SHP77 treated with DMSO at 0.1 percent for 48 hours (cell line): ENCODE measurements at places on chromosomes 16 and 17.

- no peak for DNase-seq
Observed at GRCh38 chr16:55257966-55258613, 65.9 kb upstream of the IRX6 start.

DNA sequence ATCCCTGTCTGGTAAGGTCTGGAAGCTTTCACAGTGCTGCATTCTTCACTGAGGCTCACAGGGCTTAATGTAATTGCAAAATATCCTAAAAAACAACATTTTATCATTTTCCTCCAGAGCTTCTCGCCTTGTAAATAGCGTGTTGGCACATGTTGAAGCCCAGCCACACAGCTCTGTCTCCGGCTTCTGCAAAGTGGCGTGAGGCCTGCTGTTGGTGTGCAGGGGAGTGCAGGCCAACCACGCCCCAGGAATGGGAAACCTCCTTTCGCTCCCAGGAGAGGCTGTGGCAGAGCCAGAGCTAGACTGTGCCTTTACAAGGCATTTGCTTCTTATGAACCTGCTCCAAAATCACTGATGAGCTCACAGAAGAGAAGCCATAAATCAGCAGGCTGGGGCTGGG is 248.2 kb upstream of the MAF start:
- no peak for DNase-seq

DNA sequence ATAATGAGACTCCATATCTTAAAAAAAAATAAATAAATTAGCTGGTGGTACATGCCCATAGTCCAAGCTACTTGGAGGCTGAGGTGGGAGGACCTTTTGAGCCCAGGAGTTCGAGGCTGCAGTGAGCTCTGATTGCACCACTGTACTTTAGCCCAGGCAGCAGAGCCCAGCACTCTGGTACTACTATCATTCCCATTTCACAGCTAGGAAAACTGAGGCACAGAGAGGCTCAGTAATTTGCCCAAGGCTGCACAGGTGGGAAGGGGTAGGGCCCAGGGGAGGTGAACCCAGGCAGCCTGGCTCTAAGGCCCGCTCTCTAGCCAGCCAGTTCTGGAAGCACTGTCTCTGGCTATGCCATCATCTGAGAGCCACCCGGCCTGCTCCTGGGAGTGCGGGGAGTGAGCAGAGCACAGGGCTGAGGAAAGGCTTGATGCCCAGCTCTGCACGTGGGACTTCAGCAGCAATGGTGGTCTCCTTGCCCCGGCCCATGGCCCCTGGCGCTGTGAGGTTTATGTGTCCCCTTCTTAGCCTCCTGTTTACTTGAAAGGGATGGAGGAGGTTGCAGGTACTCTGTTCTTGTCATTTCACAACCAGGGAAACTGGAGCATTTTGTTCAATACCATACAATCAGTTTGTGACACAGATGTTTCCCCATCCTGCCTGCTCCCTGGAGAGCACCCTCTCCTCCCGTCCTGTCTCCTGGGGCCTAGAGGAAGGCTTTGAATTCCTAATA is 222.3 kb downstream of the KATNIP start:
- DNase-seq: no peak

DNA sequence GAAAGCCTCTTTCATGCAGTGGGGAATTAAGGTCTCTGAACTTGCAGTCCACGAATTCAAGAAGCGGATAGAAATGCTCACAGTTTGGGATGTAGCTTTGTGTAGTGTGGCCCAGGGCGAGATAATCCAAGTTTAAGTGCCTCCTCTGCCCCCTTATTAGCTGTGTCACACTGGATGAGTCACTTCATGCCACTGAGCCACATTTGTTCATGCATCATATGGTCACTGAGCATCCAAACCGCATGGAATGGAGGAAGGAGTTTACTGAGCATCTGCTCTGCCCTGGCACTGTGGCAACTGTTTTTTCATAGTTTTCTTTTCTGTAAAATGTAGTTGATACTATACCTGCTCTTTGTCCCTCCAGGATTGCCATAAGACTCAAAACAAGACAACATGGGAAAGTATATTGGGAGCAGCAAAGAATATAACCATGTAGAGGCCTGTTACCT is 15.1 kb upstream of the DHX8 start:
- DNase-seq: no peak

DNA sequence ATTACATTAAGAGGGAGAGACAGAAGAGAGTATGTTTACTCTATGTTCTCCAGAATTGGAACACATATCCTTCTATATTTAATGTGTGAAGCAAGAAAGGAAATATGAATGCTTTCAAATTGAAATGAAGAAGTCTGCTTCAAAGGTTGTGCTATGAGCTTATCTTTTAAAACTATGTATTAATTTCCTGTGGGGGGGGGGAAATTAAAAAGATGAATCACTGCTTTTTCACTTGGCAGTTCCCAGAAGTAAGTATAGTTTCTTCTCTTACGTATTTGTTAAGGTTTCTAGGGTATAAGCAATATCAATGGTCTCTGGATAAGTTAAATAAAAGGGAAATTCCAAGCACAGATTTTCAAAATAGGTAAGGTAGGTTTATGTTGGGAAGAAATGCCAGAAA is 7.0 kb downstream of the TERF2 start:
- DNase-seq: no peak

DNA sequence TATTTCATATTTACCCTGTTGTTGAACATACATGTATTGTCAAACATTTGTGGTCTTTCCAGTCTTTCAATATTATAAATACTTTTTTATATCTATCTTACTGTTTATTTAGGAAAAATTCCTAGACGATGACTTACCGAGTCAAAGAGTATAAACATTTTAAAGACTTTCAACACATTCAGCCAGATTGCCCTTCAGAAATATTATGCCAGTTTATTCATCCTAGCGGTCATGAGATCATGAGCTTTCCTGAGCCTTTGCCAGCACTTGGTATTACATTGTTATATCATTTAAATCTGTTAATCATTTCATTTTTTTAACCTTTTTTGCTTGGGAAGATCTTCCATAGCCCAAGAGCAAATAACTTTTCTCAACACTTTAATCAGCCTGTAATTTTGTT is 197.4 kb downstream of the SPECC1 start:
- DNase-seq: no peak

GRCh38 chr17:13474073-13474800 is 127.5 kb downstream of the HS3ST3A1 start:
- no peak for DNase-seq

GRCh38 chr16:10880594-10881452 is 3.8 kb downstream of the CIITA start:
- DNase-seq: no peak
